ENCODE measurements at places on chromosomes 7 and 10.

DNA sequence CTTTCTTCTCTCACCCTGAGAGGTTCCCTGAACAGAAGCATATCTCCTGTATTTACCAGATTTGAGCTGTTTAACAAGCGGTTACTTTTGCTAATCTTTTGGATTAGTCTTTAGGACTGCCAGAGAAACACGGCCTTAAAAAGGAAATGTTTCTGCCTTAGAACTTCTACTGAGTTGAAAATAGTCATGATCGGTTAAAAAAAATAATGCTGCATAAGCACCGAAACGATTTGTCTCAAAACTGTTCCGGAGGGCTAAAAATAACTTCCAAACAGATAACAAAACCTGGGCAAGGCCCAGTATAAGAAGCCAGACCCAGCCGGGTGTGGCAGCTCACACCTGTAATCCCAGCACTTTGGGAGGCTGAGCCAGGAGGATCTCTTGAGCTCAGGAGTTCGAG is 43.3 kb upstream of the CYTH3 start:
- DNase-seq: no peak

GRCh38 chr7:1975179-1975578 is 257.6 kb downstream of the MAD1L1 start:
- DNase-seq: no peak

- no peak for DNase-seq
These were observed 209.4 kb upstream of the FOXK1 start for GRCh38 chr7:4472728-4473127.

DNA sequence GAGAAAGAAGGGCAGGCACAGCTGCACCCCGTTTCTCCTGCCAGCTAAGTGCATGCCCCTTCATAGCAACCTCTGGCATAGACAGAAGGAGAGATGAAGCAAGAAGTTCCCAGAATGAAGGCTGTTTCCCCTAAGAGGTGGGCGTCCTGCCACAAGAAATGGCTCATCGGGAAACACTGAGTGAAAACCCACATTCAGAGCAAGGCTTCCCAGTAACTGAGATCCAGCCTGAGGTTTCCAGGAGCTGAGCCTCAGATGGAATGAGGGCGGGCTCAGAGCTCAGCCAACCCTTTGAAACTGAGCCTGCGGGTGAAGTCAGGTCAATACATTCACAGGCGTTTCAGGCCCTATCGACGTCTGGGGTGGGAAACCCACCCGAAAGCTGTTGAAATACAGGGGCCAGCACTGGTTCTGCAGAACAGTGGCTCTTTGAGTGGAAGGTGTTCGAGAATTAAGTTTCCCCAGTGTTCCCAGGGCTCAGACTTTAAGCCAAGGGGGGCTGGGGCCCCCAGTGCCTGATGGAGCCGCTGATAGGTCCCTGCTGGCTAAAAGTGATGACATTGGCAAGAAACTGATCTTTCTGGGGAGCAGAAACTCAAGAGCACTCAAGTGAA is 510.2 kb downstream of the RPS24 start:
- peak; percentile 66 for DNase-seq

DNA sequence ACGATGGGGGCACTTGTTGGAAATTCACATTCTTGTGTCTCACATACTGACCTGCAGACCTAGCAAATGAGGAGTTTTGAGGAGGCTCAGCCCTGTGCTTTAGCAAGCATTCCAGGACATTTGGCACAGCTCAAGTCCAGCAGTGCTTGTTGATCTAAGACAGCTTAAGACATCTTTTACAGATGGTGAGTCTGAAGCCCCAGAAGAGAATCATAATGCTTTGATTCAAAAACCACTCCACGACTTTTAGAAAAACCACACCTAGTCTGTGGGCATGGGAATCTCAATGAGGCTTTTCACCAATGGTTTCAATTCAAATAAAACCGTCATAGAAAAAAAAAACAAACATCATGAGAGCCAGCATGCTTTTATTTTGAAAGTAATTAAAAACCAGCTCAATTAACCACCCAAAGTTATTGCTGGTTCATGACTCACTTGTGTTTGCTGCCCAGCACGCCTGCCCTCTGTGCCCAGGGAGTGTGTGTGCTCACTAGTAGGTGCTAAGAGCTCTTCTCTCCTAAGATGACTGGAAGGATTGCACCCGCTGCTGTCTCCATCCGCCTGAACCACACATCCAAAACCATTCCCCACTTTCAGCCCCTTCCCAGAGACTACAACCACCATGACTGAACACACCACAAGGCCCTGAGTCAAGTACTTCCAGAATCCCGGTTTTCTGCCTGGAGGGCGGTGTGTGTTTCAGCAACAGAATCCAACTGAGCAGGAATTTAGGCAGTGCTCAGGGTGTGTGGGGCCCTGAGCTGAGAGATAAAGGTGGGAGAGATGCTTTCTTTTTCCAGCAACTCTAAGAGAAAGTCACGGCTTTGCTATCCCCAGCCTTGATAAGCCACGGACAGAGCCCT is 130.2 kb upstream of the ADAM12 start:
- DNase-seq: no peak

GRCh38 chr7:24427048-24427447 is 143.1 kb downstream of the NPY start:
- DNase-seq: no peak

GRCh38 chr7:141511676-141512396 is 39.4 kb upstream of the AGK start:
- DNase-seq: no peak

- no peak for DNase-seq
These were observed 161.2 kb downstream of the DGKI start for GRCh38 chr7:137685433-137686164.

GRCh38 chr7:35253460-35253709 is 515 bp downstream of the TBX20 start:
- no peak for DNase-seq

- DNase-seq: no peak
These were observed 48.5 kb upstream of the ADRB1 start for GRCh38 chr10:113995201-113995600.

- DNase-seq: no peak
These were observed 152.1 kb downstream of the ADAM12 start for GRCh38 chr10:126235979-126236851.

All from fibroblast of skin of back (primary cell).